ENCODE measurements at places on chromosomes 3 and 15. TPM values are rescaled to one million over a fixed set of nuclear protein-coding genes. Genes with fewer than 3 reads are reported as not detected.

The CYP1A2 gene
- 235 TPM for total RNA-seq

The FBXW12 gene
- total RNA-seq, result not detected

The CLDN11 gene
- 4.4 TPM for total RNA-seq

The SLC9C1 gene
- total RNA-seq, result not detected

The SCAANT1 gene
- total RNA-seq, result not detected

The CSPG4 gene
- 0.25 TPM for total RNA-seq

The SLC22A14 gene
- not detected for total RNA-seq

The C3orf49 gene
- not detected for total RNA-seq

The MKRN2 gene
- 12.8 TPM for total RNA-seq

The SLC12A6 gene
- total RNA-seq, result 10.9 TPM

- H3K27me3 ChIP-seq, result no peaks in the 10 kb centered on the region
- H3K36me3 ChIP-seq, result no peaks in the 10 kb centered on the region
- no peak overlapping the region for H3K27ac ChIP-seq
- peak overlapping the region; percentile 62 for H3K4me3 ChIP-seq
- DNase-seq, result no peak
- H3K4me1 ChIP-seq, result peaks cover 10% of the 10 kb centered on the region
These were observed 1.5 kb downstream of the ARHGEF3 start for GRCh38 chr3:56800130-56800831.

DNA sequence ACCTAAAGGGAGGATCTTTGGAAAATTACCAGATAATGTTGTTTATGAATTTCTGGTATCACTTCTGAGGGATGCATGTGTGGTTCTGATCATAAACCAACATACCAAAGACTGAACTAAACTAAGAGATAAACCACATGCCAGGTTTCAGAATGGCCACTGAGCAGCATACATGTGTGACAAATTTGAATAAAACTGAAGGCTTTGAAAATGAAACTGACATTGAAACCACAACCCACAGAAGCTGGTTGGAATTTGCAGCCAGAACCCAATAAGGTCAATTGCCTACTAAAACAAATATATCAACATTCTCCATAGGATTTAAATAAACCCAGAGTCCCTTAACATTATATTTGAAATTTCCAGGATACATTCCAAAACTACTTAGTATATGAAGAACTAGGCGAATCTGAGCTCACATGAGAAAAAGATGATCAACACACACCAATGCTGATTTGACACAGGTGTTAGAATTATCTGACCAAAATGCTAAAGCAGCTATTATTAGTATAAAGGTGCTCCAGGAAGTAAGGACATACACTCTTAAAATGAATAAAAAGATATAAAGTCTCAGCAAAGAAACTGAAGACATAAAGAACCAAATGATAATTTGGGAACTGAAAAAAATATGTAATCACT, 125.0 kb downstream of the ZNF280D start:
- H3K27me3 ChIP-seq, result no peaks in the 10 kb centered on the region
- H3K27ac ChIP-seq, result no peak overlapping the region
- H3K4me3 ChIP-seq, result no peak overlapping the region
- H3K36me3 ChIP-seq, result no peaks in the 10 kb centered on the region

DNA sequence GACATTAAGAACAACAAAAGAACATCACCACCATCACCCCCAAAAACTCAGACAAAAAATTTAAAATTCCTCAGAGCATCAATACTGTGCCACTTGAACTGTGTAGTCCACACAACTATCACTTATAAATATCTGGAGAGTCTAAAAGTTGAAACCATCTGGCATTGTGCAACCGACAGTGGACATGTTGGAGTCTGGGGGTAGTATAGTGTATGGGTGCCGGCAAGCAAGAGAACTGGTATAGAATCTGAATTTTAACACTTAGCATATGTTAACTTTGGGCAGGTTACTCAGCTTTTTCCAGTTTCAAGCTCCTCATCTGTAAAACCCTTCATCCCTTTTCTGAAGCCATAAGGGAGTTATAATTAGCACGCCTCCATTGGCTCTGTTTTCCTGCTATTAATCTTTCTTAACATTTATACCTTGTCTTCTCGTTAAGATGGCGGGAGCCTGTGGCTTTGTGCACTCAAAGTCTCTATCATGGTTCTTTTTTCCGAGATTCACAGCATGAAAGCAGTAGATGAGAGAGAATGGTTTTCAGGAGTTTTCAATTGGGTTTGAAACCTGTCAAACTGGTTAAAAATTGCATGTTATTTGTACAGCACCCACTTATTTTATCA, 255.7 kb upstream of the TBL1XR1 start:
- H3K4me1 ChIP-seq, result peaks cover 3% of the 10 kb centered on the region
- no peak overlapping the region for H3K4me3 ChIP-seq
- no peak for DNase-seq
- no peaks in the 10 kb centered on the region for H3K36me3 ChIP-seq

DNA sequence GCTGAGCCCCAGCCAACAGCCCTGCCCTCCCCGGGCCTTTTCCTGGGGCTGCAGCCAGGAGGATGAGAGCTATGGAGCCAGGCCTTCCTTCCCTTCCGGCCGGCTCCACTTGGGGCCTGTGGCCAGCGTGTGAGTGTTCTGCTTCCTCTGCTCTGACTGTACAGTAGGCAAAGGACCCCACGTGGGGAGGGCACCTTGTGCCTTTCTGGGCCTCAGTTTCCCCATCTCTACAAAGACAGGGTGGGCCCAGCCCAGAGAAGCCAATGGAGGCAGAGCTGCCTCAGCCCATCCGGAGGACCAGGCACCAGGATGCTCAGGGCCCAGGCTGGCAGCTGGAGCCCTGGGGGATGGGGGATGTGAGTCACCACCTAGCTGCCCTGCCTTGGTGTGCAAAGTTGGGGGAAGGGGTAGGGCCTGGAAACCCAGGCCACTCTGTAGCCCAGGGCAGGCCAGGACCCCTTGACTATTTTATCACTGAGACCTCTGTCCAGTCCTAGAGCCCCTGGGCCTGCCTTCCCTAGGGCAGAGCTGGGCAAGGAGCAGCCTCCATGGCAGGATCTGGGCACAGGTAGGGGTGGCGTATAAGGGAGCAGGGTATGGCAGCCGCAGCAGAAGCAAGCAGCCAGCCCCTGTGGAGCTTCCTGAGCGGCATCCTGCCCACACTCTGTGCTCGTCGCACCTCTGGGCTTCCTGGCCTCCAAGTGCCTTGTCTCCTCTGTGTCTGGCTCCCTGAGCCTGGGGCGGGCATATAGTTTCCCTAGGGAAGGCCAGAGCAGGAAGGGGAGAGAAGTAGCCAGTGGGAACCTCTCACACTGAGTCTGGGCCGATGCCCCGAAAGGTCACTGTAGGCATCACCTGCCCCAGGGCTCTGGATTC, 1.8 kb downstream of the PSTPIP1 start:
- H3K36me3 ChIP-seq, result no peaks in the 10 kb centered on the region
- H3K27ac ChIP-seq, result no peak overlapping the region
- peak overlapping the region; percentile 10 for H3K4me3 ChIP-seq
- peak; percentile 44 for DNase-seq
- H3K4me1 ChIP-seq, result no peaks in the 10 kb centered on the region

DNA sequence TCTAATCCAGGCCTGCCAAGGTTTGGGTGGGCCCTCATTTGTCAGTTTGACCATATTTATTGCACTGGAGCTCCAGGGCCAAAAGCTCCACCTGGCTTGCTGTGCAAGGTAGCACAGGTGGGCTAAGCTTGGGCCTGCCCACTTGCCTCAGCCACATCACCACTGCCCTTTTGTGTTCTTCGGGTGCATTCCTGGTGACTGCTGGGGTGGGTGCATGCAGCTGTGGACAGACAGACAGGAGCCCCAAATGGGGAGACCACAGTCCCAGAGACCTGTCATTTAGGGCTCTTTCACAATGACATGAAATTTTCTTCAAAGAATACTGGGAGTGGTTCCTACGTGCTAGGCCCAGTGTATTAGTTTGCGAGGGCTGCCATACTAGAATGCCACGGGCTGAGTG, 2.7 kb downstream of the MESP2 start:
- H3K4me3 ChIP-seq, result no peak overlapping the region
- no peaks in the 10 kb centered on the region for H3K27me3 ChIP-seq
- no peak for DNase-seq
- no peaks in the 10 kb centered on the region for H3K36me3 ChIP-seq
- H3K27ac ChIP-seq, result no peak overlapping the region

DNA sequence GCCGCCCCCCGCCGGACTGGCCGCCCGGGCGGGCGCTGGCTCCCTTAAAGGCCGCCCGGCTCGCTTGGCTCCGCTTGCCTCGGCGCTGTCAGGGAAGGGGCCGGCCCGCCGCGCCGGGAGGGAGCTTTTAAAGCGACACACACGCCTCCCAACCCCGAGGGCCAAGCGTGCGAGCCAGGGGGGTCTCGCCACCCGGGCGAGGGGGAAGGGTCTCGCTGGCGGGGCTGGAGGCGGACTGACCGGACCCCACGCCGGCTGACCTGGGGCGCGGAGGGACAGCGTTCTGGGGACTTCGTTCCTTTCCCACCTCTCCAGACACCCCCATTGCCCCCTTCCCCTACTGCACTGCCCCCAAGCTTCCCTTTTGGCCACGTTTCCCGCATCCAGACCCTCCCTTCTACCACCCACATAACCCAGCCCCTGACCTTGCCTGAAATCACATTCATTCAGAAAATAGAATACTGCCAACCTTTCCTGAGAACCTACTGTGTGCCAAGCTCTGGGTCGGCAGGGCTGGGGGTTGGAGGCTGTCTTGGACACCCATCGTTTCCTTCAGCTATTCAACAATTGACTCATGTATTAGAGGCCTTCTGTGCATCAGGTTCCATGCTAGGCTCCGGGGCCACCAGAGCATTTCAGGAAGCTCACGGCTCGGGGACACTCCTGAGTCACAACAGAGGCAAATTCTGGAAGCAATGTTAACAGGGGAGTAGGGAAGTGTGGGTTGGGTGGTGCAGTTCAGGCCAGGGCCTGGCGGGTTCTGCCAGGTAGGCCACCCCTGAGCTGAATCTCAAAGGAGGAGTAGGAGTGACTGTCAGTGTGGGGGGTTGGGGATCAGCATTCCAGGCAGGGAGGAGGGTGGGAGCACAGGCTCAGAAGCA, at the start of gene INSYN1:
Gene INSYN1 (minus strand): TSS at position 102 of the 881 bp plus-strand sequence. CDS start 2,221 bp downstream, outside the sequence.
- no peaks in the 10 kb centered on the region for H3K4me1 ChIP-seq
- DNase-seq, result peak; percentile 29
- peak within 1 kb of the TSS; percentile 41 for H3K4me3 ChIP-seq
- no peak within 1 kb of the TSS for H3K27ac ChIP-seq
- H3K36me3 ChIP-seq, result no peaks in the 10 kb centered on the region

- H3K36me3 ChIP-seq, result no peaks in the 10 kb centered on the region
- no peaks in the 10 kb centered on the region for H3K4me1 ChIP-seq
- H3K27ac ChIP-seq, result no peak overlapping the region
- no peaks in the 10 kb centered on the region for H3K27me3 ChIP-seq
These were observed 1.7 kb downstream of the SEMA5B start for GRCh38 chr3:123025642-123026521.

GRCh38 chr3:194323785-194324735, 27.1 kb downstream of the CPN2 start:
- no peak overlapping the region for H3K27ac ChIP-seq
- H3K4me3 ChIP-seq, result no peak overlapping the region
- H3K36me3 ChIP-seq, result no peaks in the 10 kb centered on the region
- DNase-seq, result no peak
- H3K27me3 ChIP-seq, result no peaks in the 10 kb centered on the region

- no peaks in the 10 kb centered on the region for H3K4me1 ChIP-seq
- DNase-seq, result no peak
- H3K36me3 ChIP-seq, result no peaks in the 10 kb centered on the region
- no peaks in the 10 kb centered on the region for H3K27me3 ChIP-seq
- H3K27ac ChIP-seq, result no peak overlapping the region
These were observed 257.0 kb upstream of the UBE2E1 start for GRCh38 chr3:23548706-23549105.

GRCh38 chr15:75335705-75336355, at the start of gene COMMD4:
TSS of gene COMMD4 (plus strand) at chr15:75336063. CDS start at chr15:75336090, 27 bp downstream.
- peak within 1 kb of the TSS; percentile 54 for H3K27ac ChIP-seq
- H3K27me3 ChIP-seq, result no peaks in the 10 kb centered on the region
- peak; percentile 96 for DNase-seq
- H3K4me1 ChIP-seq, result no peaks in the 10 kb centered on the region
- no peaks in the 10 kb centered on the region for H3K36me3 ChIP-seq

DNA sequence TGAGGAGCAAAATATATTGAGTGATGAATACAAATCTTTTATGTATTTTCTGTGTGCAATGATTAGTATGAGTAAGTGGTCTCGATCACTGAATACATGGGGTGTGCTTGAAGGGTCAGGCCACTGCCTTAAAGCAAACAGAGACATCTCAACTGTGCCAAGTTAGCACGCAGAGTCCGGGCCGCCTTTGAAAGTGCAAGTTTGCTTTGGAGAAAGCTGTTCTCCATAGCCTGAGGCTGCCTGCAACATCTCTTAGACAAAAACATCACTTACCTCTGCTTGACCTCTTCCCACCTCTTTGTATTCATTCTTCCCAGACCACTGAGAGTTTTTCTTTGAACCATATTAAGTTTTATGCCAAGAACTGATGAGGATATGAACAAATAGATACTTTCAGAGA, 267.0 kb downstream of the ZBTB20 start:
- H3K27ac ChIP-seq, result no peak overlapping the region
- peak; percentile 18 for DNase-seq
- H3K27me3 ChIP-seq, result no peaks in the 10 kb centered on the region
- no peak overlapping the region for H3K4me3 ChIP-seq
- H3K4me1 ChIP-seq, result peaks cover 41% of the 10 kb centered on the region
- no peaks in the 10 kb centered on the region for H3K36me3 ChIP-seq

GRCh38 chr3:184096811-184097383, at the start of gene HTR3E:
TSS of gene HTR3E (plus strand) at chr3:184097064. CDS start at chr3:184097530, 466 bp downstream.
- no peak within 1 kb of the TSS for H3K27ac ChIP-seq
- no peak within 1 kb of the TSS for H3K4me3 ChIP-seq
- H3K27me3 ChIP-seq, result no peaks in the 10 kb centered on the region
- no peaks in the 10 kb centered on the region for H3K36me3 ChIP-seq
- no peaks in the 10 kb centered on the region for H3K4me1 ChIP-seq

GRCh38 chr3:97815149-97815917, 6.5 kb upstream of the CRYBG3 start:
- no peak overlapping the region for H3K27ac ChIP-seq
- H3K27me3 ChIP-seq, result no peaks in the 10 kb centered on the region
- no peaks in the 10 kb centered on the region for H3K36me3 ChIP-seq
- H3K4me3 ChIP-seq, result no peak overlapping the region

GRCh38 chr3:33775363-33775762, 23.1 kb upstream of the PDCD6IP start:
- no peaks in the 10 kb centered on the region for H3K4me1 ChIP-seq
- H3K36me3 ChIP-seq, result no peaks in the 10 kb centered on the region
- H3K27me3 ChIP-seq, result no peaks in the 10 kb centered on the region
- no peak overlapping the region for H3K27ac ChIP-seq
- H3K4me3 ChIP-seq, result no peak overlapping the region
